ENCODE measurements at places on chromosomes 7 and 10.
A peak's percentile ranks its signal among the peaks of the same experiment; 100 is the strongest.

DNA sequence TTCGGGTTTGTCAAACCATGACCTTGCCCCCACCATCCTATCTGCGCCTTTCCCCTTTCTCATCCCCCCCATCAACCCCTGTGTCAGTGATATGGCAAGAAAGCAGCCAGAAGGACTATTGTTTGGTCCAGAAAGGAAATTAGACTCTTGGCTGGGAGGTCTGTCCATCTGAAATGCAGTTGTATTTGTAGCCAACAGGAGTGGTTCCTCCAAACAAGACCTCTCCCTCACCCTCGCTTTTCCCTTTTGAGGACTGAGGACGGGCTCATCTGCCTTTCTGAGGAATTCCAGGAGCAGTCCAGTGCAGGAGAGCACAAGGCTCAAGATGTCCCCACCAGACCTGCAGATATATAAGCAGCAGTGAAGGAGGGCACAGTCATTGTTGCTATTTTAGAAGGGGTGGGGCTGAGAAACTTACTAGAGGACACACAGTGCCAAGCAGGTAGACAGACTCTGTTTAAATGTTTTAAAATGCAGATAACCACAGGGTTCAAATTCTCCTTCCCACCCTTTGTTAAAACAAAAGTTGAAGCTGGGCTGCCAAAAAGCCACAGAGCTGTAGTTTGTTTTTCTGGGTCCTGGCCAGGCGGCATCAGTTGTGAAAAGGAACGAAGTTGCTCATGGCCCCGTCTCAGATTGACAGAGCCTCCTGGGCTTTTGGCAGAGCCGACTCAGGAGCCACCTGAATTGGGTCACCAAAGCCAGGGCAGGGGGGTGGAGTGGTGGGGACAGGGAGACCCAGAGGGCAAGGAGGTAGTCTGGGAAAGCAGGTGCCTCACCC lies 37.3 kb downstream of the CYP17A1 start:
- peak; percentile 9 for ATAC-seq

DNA sequence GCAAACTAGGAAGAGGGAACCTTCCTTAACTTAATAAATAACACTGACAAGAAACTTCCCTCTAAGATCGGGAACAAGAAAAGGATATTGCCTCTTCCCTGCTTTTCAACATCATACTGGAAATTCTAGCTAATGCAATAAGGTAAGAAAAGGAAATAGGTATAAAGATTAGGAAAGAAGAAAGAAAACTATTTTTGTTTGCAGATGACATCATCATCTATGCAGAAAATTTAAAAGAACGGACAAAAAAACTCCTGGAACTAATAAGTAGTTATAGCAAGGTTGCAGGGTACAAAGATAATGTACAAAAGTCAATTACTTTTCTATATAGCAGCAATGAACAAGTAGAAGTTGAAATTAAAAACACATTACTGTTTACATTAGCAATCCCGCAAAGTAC lies 164.8 kb downstream of the WDR11 start:
- ATAC-seq, result no peak

- ATAC-seq, result no peak
Observed at GRCh38 chr7:50832744-50833143, 50.0 kb upstream of the GRB10 start.

- peak; percentile 58 for ATAC-seq
Observed at GRCh38 chr10:126387041-126387921, 996 bp downstream of the ADAM12 start.
